ENCODE measurements at places on chromosomes 2 and 18. TPM values are rescaled to one million over a fixed set of nuclear protein-coding genes. Genes with fewer than 3 reads are reported as not detected.

DNA sequence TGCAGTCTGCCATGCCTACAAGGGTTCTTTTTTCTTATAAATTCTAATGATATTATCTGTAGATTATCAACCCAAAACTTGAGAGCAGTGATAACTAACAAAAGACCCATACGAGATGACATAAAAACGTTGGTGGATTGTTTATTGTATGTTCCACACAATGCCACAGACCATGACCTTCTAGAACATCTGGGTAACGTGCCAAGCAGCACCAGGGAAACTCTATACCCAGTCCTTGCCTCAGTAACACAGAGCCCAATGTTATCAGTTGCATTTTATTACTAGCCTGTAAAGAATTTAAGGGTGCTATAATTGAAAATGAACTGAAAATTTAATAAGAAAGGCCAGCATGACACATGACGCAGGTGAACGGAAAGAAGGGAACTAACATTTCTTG is 99.1 kb upstream of the UGP2 start:
- H3K4me1 ChIP-seq, result no peaks in the 10 kb centered on the region
- no peak for DNase-seq
- H3K36me3 ChIP-seq, result no peaks in the 10 kb centered on the region
- H3K27ac ChIP-seq, result no peak overlapping the region
- no peaks in the 10 kb centered on the region for H3K27me3 ChIP-seq

DNA sequence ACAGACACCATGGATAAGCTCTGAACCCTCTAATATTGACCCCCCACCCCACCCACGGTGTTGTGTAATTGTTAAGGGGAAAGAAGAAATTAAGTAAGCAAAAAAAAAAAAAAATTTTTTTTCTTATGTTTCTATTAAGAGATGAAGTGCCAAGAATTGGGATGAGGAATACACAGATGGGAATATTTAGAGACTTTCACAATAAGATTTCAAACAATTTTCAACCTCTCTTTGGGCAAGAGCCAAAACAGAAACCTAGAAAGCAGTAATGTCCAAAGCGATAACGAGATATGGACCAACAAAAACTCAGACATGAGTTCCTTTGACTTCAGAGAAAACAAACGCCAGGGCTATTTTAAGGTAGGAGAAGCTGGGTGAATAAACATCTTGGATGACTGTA is 14.4 kb downstream of the PIEZO2 start:
- H3K27me3 ChIP-seq, result no peaks in the 10 kb centered on the region
- H3K36me3 ChIP-seq, result no peaks in the 10 kb centered on the region
- DNase-seq, result no peak

DNA sequence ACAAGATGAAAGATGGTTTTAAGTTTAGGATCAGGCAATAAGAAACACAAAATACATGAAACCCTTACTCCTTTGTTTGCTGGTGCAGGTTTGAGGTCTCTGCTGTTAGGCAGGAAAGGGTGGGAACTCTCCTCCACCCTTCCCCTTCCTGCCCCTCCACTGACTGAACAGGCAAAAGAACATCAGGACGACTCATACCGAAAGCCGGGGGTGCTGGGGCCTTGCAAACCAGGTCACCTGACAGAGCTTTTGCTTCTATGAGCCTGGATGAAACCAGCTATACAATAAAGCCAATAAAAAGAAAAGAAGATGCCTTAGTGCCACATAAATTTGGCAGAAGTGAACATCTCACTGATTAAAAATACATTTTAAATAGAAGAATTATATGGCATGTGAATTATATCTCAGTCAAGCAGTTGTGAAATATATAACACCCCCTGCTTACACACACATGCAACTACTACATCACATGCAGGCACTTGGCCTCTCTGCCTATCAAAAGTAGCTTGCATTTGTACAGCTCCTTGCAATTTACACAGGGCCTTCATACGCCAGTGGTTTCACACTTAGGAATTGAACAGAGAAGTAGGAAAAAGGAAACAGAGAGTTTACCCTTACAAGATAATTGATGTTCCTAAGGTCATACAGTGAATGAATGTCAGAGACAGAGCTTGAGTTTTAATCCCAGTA is 215.1 kb upstream of the TRIB2 start:
- H3K4me3 ChIP-seq, result no peak overlapping the region
- no peaks in the 10 kb centered on the region for H3K27me3 ChIP-seq
- no peaks in the 10 kb centered on the region for H3K36me3 ChIP-seq
- H3K4me1 ChIP-seq, result no peaks in the 10 kb centered on the region
- peak overlapping the region; percentile 24 for H3K27ac ChIP-seq

- H3K4me1 ChIP-seq, result no peaks in the 10 kb centered on the region
- H3K4me3 ChIP-seq, result no peak overlapping the region
- DNase-seq, result no peak
These were observed 17.7 kb downstream of the MRO start for GRCh38 chr18:50802141-50802540.

DNA sequence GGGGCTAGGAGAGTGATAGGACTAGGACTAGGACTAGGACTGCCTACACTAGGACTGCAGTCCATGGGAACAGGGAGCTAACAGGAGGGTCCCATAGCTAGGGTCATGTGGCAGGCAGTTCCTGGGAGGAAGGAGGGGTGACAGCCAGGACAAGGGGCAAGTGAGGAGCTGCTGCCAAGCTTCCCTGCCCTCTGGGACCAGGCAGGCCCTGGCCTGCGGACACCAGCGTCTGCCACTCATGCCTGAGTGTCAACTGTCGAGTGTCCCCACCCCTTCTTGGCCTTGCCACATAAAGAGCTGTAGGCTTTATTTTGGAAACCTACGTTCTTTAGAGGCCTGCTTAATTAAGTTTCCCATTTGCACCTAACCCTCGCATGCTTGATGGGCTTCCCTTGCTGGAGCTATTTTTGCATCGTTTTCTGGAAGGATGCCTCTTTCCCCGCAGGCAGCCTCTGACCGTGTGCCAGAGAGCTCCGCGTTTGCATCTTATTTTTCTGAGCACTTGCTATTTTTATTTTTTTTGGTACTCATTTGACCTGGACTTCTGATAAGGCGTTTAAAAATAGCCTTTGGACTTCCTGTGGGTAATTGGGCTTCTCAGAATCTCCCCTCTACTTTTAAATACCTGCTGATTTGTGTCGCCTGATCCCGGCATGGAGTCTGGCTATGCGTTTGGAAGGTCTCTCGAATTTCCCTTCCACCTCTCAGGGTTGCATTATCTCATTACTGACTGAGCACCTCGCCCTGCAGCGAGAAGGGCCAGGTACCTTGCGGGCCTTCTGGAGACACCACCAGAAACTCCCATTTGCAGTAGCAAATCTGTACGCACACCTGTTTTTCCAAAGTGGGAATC is 66.4 kb downstream of the SH3RF3 start:
- no peaks in the 10 kb centered on the region for H3K36me3 ChIP-seq
- DNase-seq, result no peak
- no peak overlapping the region for H3K4me3 ChIP-seq

DNA sequence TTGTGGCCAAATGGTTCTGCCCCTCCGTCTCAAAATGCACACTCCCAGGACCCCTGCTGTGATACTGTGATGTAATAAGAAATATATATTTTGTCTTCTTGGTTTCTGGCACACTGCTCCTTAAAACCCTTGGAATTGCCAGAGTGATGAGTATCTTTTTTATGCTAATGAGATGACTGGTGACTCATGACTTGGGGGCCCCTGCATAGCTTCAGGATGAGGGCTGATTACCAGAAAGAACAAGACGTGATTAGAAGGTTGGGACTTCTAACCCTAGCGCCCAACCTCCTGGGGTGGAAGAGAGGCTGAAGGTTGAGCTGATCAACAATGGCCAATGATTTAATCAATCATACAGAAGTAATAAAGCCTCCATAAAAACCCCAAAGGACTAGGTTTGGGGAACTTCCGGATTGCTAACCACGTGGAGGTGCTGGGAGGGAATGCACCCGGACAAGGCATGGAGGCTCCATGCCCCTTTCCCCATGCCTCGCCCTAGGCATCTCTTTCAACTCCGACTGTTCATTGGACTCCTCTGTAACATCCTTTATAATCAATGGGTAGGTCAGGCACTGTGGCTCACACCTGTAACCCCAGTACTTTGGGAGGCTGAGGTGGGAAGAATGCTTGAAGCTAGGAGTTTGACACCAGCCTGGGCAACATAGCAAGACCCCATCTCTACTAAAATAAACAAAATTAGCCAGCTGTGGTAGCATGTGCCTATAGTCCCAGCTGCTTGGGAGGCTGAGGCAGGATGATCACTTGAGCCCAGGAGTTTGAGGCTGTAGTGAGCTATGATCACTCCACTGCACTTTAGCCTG is 89.1 kb downstream of the HS1BP3 start:
- no peak overlapping the region for H3K4me3 ChIP-seq
- H3K27me3 ChIP-seq, result no peaks in the 10 kb centered on the region
- no peaks in the 10 kb centered on the region for H3K36me3 ChIP-seq

DNA sequence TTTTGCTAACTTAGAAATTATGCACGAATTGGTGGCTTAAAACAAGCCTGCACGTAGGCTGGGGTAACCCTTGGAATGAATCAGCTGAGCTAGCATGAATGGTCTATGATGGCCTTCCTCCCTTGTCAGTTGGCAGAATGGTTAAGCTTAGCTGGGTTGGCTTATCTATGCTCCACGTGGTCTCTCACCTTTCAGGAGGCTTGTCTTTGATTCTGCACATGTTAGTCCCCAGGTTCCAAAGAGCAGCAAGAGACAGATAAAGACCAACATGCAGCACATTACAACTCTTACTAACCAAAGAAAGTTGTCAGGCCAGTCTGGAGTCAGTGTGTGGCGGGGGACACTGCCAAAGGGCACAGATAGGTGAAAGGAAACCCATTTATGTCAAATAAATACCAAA is 700.9 kb upstream of the SYT4 start:
- H3K4me1 ChIP-seq, result no peaks in the 10 kb centered on the region
- H3K27ac ChIP-seq, result no peak overlapping the region
- H3K27me3 ChIP-seq, result no peaks in the 10 kb centered on the region
- no peak for DNase-seq
- H3K36me3 ChIP-seq, result no peaks in the 10 kb centered on the region

The UGT1A3 gene
- total RNA-seq, result 0.67 TPM

The PPP1R1C gene
- 2.8 TPM for total RNA-seq

The TRIM43 gene
- not detected for total RNA-seq

The IL37 gene
- not detected for total RNA-seq

All from thyroid gland (tissue), 4 donors.